ENCODE measurements at places on chromosomes 5 and 9.

DNA sequence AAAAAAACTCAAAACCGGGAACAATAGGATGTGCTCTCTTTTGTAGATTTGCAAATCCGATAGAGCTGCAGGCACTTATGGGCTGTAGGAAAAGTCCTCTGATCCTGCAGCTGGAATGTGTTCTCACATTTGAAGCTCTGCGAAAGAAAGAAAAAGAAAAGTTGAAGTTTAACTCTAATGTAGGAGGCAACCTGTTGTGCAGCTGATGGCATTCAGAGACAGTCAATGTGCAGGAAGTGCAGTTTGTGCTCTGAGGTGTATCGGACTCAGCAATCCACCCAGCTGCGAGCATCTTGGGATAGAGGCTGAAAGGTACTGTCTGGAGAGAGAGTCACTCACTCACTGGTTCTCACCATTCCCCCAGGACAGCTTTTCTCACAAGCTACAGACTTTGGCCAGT lies 339.2 kb downstream of the AGTPBP1 start:
- no peak for DNase-seq

DNA sequence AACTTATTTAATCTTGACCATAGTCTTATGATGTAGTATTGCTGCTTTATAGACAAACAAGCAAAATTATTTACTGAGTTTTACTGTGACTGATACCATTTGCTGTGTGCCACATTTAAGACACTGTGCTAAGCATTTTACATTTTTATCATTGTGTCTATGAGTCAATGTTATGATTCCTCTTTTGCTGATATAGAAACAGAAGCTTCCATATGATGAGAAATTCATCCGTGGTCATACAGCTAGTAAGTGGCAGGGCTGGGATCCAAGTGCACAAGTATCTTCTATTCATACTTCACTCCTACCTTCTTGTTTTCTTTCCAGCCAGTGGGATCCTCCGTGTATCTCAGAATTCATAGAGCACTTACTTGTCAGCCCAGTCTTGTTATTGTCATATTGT lies 17.1 kb upstream of the IFNK start:
- DNase-seq: no peak

DNA sequence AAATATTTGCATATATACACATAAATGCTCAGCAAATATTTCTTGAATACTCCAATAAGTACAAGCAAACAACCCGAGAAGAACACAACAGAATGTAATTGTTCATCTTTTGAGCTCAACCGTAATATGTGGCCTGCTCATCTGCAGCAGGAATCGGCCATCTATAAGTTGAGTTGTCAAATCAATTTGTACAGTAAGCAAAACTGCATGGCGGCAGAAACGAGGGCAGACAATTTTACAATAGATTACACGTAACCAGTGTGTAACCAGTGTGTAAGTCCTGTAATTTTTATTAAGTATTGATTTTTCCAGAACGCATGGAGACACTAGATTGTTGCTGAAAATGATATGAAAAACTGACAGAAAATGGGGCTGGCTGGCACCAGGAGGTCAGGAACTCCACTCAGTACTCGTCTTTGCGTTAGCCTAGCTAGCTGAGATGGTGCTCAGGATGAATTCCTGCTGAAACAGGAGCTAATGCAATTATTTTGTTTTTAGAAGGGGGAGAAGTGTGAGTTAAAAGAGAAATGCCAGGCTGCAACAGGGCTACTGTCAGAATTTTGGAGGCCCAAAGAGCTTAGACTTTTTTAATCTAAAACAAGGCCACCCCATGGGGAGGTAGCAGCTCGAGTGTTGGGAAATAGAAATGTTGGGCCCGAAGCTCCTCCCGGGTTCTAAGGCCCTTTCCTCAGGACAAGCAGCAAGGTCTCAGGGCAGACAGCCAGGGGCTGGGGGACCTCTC lies 682 bp downstream of the DHX29 start:
- no peak for DNase-seq

GRCh38 chr9:1978941-1979340 lies 36.2 kb upstream of the SMARCA2 start:
- DNase-seq: no peak

DNA sequence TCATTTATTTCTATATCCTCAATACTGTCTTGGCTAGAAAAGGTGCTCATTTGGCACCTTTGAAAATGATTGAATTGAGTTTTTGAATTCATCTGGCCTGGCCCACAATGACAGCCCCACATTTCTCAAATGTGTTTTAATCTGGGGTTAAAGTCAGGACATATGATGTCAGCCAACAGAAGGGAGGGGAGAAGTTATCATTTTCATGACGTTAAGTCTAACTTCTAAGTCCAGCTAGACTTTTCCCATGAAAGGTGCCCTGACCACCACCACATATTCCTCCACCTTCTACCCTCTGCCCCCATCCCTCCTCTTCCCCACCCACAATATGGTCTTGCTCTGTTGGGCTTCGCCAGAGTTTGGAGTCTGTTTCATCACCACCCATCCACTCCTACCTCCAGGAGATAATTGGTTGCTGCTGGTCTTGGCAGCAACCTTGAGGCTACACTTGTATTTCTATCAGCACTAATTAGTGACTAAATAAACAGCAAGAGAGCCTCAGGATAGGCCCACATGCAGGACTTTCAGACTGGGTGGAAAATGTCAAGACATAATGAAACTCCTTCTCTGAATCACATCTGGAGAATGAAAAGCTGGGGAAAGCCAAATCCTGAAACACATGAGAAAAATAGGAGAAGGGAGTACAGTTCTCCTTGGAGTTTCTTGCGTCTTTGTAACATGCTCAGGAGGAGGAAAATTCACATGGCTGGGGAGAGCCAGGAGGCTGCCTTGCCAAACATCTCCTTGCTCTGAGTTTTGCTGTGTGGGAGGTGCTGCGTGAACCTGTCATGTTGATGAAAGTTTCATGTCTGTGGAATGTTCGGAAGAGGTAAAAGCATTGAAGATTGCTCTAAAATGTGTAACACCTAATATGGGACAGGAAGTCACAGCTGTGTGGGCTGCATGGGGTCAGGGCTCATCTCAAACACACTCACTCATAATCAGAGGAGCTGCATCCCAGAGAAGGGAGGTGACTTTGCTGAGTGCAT lies 544.7 kb upstream of the KLF4 start:
- DNase-seq: no peak

DNA sequence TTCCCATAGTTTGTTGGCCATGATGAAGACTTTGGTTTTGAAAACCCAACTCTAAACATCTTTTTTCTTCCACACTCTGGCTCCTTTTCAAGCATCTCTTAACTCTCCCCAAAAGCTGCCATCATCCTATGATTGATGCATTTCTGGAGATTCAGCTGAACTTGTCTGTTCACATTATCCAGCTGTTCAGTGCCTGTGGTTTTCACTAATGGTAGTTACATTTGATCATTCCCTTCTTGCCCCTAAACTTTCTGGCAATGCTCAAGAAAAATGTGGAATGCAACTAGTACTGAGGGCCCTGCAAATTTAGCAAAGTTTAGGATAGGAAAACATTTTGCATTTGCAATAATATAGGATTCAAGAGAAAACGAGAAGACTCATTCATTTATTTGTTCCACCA lies 267.5 kb downstream of the ENC1 start:
- DNase-seq: no peak

- DNase-seq: peak; percentile 97
These were observed 19.8 kb upstream of the FER start for GRCh38 chr5:108727651-108728565.

- no peak for DNase-seq
These were observed 485 bp upstream of the HABP4 start for GRCh38 chr9:96449523-96449844.

GRCh38 chr9:133992780-133993634 lies 883 bp upstream of the VAV2 start:
- peak; percentile 84 for DNase-seq

GRCh38 chr9:114347675-114348074 lies 18.0 kb downstream of the ORM2 start:
- peak; percentile 77 for DNase-seq

DNA sequence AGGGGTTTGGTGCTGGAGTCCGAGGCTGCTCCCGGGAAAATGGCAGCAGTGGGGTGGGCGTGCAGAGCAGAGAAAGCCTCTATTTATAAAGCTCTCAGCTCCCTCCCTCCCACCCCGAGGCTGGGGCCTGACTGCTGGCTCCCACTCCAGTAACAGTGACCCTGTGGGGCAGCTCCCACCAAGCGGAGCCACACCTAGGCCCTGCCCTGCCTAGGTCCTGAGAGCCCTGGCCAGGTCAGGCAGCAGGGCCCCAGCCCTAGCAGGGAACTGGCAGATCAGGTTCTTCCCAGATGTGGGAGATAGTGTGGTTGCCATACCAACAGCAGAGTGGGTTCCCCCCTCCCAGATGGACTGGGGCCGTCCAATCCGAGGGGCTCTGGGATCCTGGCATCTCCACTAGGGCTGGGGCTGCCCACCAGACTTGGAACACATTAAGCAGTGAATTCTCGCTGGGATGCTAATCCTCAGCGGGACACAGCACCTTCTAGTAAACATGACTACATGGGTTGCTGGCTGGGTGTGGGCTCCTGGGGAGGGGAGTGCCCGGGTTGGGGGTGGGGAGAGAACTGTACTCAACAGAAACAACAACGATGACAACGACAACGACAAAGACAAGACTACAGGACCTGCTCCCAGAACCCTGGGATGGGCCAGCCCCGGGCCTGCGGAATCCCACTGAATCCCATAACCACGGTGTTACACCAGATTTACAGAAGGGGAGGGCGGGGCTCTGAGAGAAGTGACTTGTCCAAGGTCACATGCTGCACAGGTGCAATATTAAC lies 1.5 kb downstream of the SH3GLB2 start:
- no peak for DNase-seq

DNA sequence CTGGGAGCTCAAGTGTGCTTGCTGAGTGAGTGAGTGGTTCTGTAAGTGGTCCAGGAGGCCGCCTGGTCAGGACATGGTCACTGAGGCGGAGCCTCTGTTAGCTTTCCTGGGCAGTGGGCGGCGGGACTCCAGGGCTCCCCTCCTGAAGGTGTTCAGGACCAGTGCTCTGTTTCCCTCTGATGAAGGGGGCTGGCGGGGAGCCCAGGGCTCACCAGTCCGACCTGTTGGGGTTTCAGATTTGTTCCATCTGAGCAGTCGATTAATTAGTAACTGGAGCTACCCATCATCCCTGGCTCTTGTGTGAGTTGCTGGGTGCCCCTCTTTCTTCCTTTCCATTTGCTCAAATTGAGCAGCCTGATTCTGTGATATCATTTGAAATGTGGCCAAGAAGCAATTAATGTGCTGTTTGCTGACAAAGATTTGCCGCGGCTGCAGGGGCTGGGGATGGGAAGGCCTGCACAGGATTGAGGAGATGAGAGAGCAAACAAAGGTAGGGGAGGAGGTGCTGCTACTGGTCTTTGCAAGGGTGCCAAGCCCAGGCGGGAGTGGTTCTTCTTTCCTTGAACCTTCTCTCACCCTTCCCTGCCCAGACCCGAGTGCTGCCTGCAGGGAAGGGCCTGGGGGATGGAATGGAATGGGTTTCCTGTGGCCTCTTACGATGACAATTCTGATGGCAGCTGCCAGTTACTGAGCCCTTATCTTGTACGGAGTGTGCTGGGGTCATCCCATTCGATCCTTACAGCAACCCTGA lies 92.8 kb upstream of the PITX1 start:
- DNase-seq: no peak

- no peak for DNase-seq
These were observed 200.7 kb downstream of the LURAP1L start for GRCh38 chr9:12975496-12975895.

DNA sequence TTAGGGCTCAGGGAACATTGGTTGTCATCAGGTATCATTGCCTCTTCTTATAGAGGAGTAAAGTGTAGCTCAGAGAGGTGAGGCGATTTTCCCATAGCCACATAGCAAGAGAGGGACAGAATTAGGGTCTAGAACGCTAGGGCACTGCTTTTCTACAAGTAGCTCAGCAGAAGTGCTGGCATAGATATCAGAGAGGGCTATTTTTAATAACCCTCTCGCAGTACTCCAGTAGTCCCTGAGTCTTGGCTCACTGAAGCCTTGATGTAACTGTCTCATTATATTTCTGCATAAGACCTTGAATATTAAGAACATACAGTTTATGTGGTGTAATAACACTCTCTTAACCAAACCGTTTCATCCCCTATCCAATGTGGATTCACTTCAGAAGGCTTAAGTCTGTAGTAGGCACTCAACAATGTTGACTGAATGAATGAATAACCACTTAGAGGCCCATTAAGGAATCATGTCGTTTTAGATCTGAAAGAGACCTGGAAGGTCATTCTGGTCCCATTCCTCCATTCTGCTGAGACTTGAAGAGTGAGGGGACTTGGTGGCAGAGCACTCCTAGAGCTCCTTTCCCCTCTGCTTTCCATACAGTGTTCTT lies 4.7 kb upstream of the FRMPD1 start:
- no peak for DNase-seq

Measured in upper lobe of left lung (tissue), 6 donors.